ENCODE measurements at places on chromosomes 7 and 10. TPM values are rescaled to one million over a fixed set of nuclear protein-coding genes. Genes with fewer than 3 reads are reported as not detected.

- DNase-seq: no peak
Observed at GRCh38 chr10:91088300-91089140, 131.9 kb upstream of the PCGF5 start.

DNA sequence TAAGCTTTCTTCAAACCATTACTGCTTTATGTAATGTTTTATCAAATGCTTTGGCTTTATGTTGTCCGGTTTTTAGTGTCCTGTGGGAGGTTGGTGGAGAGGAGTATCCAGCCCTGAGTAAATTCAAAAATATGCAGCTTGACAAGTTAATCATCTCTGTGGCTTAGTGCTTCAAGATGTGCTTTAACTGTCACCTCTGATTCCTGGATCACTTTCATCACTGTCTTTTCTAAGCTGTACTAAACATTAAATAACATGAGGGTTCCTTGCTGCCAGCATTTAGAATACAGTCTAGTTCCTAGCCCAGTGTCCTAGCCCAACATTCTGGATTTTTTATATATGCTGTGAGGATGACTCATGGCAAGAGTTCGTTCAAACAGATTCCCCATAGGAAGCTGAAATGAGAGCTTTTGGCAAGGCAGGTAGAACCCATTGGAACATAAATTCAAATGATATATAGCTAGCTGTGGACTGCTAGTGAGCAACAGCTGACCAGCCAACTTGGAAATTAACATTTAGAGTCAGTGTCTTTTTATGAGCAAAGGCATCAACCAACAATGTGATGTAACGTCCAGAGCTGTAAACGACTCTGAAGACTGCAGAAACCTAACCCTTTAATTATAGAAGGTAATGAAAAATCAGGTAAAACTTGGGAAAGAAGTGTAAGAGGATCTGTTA is 80.6 kb upstream of the OIT3 start:
- no peak for DNase-seq

Gene GPR85
- total RNA-seq: 4.5 TPM

Gene IL2RA
- total RNA-seq: 2.9 TPM

DNA sequence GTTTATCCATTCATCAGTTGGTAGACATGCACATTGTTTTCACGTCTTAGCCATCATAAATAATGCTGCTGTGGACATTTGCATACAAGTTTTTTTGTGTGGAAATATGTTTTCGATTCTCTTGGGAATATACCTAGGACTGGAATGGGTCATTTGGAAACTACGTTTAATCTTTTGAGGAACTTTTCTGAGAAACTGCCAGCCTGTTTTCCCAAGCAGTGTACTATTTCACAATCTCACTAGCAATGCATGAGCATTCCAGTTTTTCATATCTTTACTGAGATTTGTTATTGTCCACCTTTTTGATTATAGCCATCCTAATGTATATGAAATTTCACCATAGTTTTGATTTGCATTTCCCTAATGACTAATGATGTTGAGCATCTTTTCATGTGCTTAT is 95.7 kb upstream of the JAZF1 start:
- DNase-seq: no peak

Gene NFE2L3
- 4.8 TPM for total RNA-seq

- DNase-seq: no peak
Observed at GRCh38 chr10:5685764-5686240, 1.2 kb downstream of the TASOR2 start.

GRCh38 chr10:126948355-126949160 is 43.3 kb downstream of the DOCK1 start:
- DNase-seq: no peak

DNA sequence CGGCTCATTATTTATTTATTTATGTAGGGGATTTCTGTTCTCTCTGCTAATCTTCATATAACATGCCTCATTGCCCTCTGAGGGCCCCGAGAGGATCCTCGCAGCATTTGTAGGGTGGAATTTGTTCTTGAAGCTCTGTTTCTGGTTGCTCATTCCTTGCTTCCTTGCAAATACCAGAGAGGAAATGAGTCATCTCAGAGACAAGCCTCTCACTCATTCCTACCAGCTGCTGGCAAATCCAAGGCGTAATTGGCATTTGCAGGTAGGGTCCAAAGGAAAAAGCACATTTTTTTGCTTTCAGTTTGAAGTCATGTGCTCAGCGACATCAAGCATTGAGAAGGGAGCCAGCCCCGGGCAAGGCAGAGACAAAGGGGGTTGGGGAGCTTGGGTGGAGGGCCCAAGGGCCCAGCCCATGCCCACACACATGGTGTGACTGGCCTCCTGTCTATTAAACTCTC is 501.6 kb downstream of the GALNT17 start:
- no peak for DNase-seq

- no peak for DNase-seq
Observed at GRCh38 chr7:105759670-105760550, 116.5 kb downstream of the ATXN7L1 start.

Gene ZP3
- total RNA-seq: not detected

- DNase-seq: peak; percentile 72
Observed at GRCh38 chr10:20004087-20004523, 187.9 kb downstream of the PLXDC2 start.

- DNase-seq: peak; percentile 8
Observed at GRCh38 chr10:100808876-100809275, 63.5 kb downstream of the PAX2 start.

GRCh38 chr7:875476-876076 is 778 bp upstream of the GET4 start:
- no peak for DNase-seq

DNA sequence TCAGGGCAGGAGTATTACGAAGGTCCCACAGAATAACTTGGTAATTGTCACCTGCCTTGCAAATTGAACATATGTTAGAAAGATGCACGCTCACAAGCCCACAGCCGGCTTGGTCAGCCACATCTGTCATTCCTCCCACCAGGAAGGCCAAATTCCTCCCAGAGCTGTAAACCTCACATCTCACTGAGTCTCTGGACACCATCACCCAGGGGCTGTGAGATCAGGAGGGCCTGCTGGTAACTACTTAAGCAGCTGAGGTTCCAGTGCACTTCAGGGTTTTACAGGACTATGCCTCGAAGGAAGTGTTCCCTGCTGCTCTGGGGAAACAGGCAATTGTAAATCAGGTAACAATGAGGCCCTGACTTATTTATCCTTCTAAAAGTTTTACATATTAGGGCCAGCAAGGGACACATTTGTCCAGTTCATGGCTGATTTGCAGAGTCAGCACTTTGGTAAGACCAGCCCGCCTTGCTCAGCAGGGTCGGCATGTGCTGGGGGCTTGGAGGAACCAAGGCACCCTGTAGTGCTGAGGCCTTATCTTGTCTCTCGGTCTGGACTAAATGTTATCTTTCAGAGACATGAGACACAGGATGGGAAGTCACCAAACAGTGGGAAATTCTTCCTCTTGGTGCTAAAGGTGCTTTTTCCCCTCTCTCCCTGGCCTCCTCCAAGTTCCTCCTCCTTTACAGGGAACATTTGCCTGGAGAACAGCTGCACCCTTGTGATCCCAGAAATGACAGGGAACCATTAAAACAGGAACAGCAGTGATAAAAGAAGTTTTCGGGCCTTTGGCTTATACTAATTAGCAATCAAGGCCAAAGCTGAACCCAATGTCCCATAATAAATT is 34.3 kb downstream of the PYROXD2 start:
- DNase-seq: no peak

- DNase-seq: no peak
Observed at GRCh38 chr10:90924552-90924951, 3.7 kb upstream of the ANKRD1 start.

Gene FXYD4
- total RNA-seq: not detected

GRCh38 chr10:76009531-76009930 is 578.1 kb downstream of the LRMDA start:
- DNase-seq: no peak

Gene SERPINE1
- 15.4 TPM for total RNA-seq

- DNase-seq: no peak
Observed at GRCh38 chr7:70893971-70894715, 237.8 kb upstream of the GALNT17 start.

DNA sequence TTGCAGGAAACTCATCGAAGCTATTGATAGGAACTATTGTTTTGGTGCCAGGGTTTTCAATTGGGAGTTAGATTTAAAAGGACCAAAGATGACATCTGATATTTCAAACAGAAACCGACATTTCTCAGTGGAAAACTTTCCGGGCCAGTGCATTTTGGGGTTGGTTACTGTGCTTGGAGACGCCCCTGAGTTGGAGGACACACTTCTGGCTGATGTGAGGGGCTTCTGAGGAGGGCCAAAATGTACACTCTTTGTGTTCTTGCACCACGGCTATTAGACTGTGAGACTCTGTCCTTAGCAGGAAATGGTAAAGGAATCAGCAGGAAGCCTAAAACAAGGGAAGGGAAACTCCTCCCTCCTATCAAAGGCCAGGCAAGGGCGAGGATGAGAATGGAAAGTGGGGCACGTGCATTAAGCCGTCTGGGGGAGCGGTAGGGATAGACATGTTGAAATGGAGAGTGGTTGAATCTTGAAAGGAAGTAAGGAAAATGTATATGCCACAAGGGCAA is 1.8 kb upstream of the SRGN start:
- DNase-seq: no peak

DNA sequence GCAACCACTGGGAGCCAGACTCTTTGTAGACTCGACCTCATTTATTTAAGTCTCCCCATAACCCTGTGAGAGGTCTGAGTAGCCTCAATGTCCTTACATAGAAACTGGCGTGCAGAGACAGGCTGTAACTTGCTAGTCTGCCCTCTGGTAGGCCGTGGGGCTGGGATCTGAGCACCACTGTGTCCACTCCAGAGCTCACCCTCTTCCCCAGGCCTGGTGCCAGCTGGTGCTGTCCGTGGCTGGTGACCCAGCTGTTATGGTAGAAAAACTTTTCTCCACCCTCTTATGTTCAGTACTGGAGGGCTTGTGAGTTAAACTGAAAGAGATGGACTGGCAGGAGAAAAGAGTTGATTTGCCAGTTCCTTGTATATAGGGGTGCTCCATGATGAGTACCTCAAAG is 41.9 kb downstream of the ADAMTS14 start:
- no peak for DNase-seq

Gene TUBB8
- 0.38 TPM for total RNA-seq

Gene HOXA6
- total RNA-seq: 4.6 TPM

DNA sequence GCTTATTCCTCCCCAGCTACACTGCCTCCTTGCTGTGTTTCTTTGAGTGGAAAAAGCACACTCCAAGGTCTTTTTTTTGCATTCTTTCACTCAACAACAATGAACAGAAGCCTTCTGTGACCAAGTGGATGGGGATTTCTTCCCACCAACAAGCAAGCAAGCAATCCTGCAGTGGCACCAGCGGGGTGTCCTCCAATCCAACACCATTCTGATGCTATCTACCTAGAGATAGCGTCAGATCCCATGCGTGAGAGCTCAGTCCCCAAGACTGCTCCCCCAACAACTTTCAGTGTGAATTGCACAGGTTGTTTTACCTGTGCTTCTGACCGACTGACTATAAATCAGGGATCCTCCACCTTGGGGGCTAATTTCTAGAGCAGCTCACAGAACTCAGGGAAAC is 311.0 kb upstream of the PODXL start:
- DNase-seq: no peak

DNA sequence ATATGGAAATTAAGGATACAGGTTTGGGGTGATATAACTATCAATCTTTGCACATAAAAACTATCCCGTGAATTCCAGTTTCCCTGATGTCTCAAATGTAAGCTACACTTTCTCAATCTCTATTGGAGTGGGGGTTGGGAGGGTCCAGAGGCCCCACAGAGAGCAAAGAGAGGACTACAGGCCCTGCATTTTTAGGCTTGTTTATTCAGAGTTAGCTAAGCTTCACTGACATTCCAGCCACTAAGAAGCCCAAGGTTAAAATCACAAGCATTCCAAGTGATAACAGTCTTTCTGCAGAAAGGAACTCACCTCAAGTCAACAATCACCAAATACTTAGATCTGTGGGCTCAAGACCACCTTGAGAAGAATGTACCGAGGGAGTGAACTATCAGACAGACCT is 31.6 kb upstream of the LAMB1 start:
- DNase-seq: no peak

DNA sequence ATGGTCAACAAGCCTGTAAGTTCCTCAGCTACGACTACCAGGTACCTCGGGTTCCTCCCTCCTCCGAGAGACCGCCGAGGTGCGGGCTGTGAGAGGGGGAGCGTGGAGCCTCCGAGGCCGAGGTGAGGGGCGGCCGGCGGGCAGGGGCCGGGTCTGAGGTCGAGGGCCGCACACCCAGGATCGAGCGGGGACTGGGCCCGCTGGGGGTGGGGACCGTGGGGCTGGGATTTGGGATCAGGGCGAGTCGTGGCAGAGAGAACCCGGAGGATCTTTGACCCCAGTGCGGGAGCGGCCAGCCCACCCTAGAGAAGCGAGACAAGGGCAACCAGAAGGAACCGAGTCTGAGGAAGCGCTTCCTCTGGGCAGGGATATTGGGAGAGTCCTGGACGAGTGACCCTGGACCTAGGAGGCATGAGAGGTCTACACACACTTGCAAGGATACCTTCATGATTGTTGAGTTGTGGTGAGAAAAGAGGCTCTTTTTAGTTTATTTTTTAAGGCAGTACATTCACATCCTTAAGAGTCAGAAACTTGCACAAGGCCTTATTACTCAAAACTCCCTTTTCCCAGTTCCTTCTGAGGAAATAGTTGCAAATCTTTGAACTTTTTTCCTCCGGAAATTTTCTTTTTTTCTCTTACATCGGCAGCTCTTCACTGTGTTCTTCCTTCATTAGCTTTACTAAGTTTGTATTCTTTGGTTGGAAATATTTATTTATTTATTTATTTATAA is 395 bp downstream of the ZNF487 start:
- no peak for DNase-seq

GRCh38 chr10:122052701-122053100 is 63.7 kb downstream of the TACC2 start:
- DNase-seq: no peak

Gene NPC1L1
- 0.21 TPM for total RNA-seq

DNA sequence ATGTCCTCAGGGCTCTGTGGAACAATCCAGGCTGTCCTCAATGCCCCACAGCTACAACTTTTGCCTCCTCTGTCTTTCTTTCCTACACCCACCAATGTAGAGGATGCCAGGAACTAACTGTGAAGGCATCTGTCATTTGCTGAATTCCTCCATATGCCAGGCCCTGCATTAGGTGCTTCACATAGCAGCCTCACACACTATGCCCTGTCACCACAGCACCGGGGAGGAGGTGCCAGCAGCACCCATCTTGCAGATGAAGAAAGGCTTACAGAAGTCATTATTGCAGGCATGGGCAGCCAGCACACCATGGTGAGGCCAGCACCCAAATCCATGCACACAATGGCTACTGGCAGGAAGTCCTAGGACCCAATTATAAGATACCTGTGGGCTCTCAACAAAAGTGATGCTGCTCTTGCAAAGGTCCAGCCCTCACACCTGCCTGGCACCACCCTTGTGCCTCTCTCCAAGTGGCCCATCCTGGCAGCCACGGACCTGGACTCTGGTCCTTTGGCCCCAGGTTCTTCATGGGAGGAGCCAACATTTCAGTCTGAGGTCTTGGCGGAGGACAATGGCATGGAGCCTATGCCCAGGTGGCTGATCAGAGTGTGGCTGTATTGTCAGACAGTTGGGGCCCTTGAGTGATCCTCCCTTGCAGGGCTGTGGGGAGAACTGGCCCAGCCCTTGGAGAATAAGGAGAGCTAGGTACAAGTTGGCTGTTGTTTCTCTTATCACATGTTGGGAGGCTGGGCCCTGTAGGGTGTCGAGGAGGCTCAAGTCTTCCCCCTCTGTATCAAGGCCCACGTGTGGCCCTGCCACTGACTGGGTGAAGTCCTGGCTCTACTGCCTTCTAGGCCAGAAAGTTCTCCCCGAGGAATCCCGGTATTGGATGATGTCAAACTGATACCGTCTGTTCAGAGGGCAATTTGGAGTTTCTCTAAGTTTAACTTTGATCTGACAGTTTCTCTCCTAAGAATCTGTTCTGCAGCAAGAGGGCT is 14.4 kb upstream of the MYL7 start:
- no peak for DNase-seq

Gene TCAF2
- total RNA-seq: 6.2 TPM

- no peak for DNase-seq
Observed at GRCh38 chr7:69211739-69212138, 386.5 kb upstream of the AUTS2 start.
